ENCODE measurements at places on chromosomes 5 and 9. TPM values are rescaled to one million over a fixed set of nuclear protein-coding genes. Genes with fewer than 3 reads are reported as not detected.

OR13C3 gene
- total RNA-seq = not detected

RLN2 gene
- total RNA-seq = 0.31 TPM

RLN1 gene
- total RNA-seq = 0.31 TPM

IFNA21 gene
- total RNA-seq = not detected

SLC38A9 gene
- 20.4 TPM for total RNA-seq

ENTREP1 gene
- not detected for total RNA-seq

HTR1A gene
- not detected for total RNA-seq
